ENCODE measurements at places on chromosomes 7 and 10.

GRCh38 chr7:127758105-127758504, 106.1 kb downstream of the SND1 start:
- DNase-seq: no peak

DNA sequence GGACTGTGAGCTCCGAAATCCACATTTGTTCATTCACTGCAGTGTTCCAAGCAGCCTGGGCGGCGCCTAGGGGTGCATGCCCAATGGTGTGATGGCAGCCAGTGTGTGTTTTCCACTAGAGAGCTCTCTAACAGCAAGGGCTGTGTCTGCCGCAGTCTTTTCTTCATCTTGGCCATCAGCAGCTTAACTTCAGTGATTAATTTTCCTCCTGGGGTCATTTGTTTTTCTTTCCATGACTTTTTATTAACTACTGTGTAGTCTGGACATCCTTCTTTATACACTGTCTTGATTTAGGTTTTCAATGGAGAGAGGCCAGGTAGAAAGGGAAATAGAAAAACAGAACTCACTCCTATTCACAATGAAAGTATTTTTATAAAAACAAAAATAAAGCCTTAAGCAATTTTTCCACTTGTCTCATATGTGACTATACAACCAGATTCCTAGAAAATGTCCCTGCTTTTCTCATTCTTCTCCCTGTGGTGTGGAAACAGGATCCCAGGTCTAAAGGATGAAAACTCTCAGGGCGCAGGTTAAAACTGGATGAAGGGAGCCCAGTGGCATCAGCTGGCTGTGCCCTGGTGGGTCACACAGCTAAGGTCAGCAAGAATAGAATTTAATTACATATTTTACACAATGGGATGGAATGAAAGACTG, 176.8 kb downstream of the PKD1L1 start:
- DNase-seq: no peak

DNA sequence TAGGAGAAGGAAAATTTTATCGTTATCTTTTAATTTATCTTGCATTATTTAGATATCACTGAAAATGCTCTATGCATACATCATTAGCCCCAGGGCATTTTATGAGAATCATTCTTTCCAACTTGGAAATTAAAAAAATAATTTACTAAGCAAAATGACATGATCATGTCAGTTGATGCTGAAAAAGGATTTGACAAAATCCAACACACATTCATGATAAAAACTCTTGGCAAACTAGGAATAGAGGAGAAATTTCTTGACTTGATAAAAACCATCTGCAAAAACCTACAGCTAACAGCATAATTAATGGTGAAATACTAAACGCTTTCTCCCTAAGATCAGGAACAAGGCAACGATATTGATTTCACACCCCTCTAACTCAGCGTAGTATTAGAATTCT, 40.2 kb upstream of the RSU1 start:
- no peak for DNase-seq

GRCh38 chr10:100325158-100325557, 4.9 kb downstream of the PKD2L1 start:
- DNase-seq: no peak

DNA sequence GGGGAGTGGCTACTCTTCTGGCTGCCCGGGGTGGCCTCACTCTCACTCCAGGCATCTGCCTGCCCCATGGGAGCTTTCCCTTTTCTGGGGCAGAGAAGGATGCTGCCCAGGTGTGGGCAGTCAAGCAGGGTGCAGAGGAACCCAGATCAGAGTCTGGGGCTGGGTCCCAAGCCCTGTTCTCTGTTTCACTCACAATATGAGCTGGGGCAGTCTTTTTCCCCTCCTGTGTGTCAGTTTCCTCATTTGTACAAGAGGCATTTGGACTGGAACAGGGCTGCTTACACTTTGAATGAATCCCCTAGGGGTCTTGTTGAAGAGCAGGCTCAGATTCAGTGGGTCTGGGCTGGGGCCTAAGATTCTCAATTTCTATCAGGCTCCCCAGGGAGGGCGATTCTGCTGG, 38.4 kb upstream of the AQP1 start:
- DNase-seq: no peak

DNA sequence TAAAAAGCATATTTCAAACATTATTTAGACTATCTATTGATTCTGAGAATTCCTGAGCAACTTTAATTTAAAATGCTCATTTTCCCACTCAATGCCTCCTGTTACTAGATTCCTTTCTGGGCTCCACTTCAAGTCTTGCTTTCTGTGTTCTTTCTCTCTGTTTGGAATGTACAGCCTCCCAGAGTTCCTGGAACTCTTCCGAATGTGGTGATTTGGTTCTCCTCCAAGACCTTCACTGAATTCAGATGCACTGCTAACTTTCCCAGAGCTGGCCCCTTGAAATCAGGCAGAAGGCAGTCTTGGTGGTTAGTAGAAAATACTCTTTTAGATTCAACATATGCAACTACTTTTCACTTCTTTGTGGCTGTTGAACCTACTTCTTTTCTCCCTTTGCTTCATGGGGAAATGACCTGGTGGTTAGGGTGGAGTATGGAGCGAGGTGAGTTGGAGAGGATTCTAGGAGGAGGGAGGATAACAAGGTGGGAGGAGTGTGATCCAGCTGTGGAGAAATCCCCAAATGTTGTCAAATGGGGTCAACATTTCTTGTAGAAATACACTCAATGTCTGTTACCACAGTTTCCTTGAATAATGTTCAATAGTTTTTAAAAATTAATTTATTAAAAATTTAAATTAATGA, 27.9 kb upstream of the CCDC7 start:
- DNase-seq: no peak

DNA sequence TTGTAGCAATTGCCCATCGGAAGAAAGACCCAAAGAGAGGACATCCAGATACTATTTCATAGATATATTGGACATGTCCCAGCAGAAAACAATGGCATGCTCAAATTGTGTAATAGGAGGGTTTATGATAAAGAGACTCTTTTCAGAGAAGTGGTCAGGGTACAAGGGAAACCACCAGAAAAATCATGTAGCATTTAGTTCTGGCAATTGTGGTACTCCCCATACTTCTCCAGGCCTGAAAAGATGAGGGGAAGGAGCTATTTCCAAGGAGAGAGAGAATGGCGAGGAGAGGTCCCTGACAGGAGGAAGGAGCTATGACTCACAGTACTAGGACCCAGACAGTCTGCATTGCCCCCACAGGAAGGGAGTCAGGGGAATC, 68.4 kb upstream of the ADO start:
- DNase-seq: no peak

Data from stimulated activated CD4-positive, alpha-beta T cell treated with anti-CD3 and anti-CD28 coated beads, Interleukin-4, amount 100 ng/mL, for 24 hours (primary cell).